Astrocyte of the cerebellum (primary cell): ENCODE measurements at places on chromosomes 13 and 19.
A peak's percentile ranks its signal among the peaks of the same experiment; 100 is the strongest.

DNA sequence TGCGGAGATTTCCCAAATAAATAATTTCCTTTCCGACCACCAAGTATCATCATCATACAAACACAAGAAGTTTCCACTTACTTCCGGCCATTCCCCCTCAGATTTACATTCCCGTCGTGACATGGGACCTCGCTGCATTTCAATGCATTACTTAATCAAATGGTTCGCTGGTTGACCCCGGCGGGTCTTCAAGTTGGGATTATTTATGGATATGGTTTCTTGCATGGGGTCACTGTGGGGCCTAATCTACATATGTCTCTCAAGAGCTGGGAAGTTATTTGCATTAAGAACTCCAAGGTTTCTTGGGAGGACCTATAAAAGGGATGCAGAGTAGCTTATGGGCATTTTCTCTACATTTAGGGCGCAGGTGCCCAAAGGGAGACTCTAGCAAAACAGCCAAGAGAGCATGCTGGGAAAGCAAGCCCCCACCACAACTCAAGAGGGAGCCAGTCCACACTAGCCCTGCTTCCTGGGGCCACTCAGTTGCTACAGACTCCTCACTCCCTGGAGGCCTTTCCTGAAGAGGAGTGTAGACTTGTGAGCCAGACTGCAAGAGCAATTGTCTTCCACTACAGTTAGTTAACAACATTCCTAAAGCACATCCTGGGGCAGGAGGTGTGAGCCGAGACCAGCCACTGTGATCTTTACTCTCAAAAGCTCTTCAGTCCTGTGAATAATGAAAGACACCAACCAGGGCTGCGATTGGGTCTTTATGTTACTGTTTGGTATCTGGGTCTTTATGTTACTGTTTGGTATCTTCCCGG is 125.3 kb downstream of the KATNAL1 start:
- no peak for DNase-seq

- no peak for DNase-seq
These were observed 331.3 kb downstream of the KLF5 start for GRCh38 chr13:73390100-73390499.

DNA sequence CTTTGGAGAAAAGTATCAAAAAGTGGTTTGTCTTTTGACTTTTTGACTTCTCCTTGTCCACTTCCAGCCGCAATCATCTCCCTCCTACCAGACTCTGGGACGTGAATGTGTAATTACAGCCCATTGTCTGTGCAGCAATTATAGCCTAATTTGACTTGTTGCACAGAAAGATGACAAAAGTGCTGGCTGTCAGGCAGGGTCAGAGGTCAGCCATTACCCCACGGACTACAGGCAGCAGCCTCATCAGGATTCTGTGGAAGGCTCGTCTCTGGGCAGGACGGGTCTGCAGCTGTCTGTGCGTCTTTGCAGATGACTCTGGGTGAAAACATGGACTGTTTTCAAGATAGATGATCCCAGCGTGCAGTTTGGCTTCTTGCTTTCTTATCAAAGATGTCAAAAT is 102.2 kb upstream of the EDNRB start:
- no peak for DNase-seq

GRCh38 chr13:75679459-75679858 is 43.3 kb downstream of the LMO7 start:
- no peak for DNase-seq

- peak; percentile 99 for DNase-seq
These were observed 167.1 kb downstream of the PCDH9 start for GRCh38 chr13:67063036-67063435.

GRCh38 chr19:19543640-19544039 is 5.6 kb downstream of the CILP2 start:
- DNase-seq: no peak

- DNase-seq: no peak
These were observed 114.9 kb downstream of the CRYL1 start for GRCh38 chr13:20410726-20411125.

DNA sequence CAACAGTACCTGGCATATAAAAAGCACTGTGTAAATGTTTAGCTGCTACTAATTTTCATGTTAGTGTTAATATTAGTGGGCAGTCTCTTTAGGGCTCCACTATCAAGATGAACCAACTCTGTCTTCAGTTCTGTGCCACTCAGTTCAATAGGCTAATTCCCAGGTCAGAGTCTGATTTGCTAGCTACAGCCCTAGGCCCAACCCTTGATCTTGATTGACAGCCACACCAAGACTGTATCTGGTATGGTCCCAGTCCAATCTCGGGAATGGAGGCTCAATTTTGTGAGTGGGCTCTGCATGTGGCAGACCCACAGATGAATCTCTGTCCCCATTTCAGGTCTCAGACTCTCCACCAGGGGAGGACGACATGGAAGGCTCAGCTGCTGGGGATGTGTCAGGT is 46.1 kb downstream of the MAP4K1 start:
- DNase-seq: no peak

GRCh38 chr13:50074843-50075242 is 59.6 kb downstream of the KCNRG start:
- DNase-seq: no peak

GRCh38 chr19:5586300-5587070 is 18.7 kb upstream of the TINCR start:
- DNase-seq: no peak

- DNase-seq: no peak
These were observed 5.3 kb downstream of the CCDC8 start for GRCh38 chr19:46407856-46408663.

- DNase-seq: no peak
These were observed 46.2 kb downstream of the ZNF557 start for GRCh38 chr19:7115721-7116120.

DNA sequence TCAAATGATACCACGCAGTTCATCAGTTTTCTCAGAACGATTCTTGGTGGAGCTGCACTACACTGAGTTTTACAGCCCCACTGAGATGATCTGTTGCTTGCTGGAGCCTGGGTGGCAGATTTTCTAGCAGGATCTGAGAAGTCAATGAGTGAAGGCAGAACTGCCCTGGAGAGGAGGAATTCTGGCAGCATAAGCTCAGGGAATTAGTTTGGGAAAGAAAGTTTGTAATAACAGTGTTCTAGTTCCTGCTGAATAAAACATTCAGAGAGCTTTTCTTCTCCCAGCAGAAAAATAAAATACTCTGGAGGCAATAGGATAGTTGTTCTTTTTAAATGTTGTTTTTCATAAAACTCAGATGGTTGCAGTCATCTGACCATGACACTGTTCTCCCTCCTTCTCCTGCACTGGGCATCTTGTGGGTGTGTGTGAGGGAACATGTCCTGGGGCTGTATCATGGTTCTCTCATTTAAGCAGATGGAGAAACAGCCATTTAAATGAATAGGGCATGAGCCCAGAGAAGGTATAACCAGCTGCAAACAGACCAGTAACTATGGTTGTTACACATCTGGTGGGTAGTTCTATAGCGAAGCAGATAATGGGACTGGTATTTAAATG is 29.6 kb downstream of the OLFM4 start:
- no peak for DNase-seq

- DNase-seq: no peak
These were observed 36.3 kb upstream of the FLT1 start for GRCh38 chr13:28531077-28531844.

- no peak for DNase-seq
These were observed 25.7 kb upstream of the PNMA8B start for GRCh38 chr19:46521241-46521868.

- DNase-seq: no peak
These were observed 25.9 kb downstream of the RCBTB2 start for GRCh38 chr13:48507021-48507420.

- DNase-seq: no peak
These were observed 9.9 kb downstream of the PPFIA3 start for GRCh38 chr19:49129238-49129583.

GRCh38 chr13:86201477-86201876 is 402.3 kb upstream of the SLITRK6 start:
- DNase-seq: no peak

DNA sequence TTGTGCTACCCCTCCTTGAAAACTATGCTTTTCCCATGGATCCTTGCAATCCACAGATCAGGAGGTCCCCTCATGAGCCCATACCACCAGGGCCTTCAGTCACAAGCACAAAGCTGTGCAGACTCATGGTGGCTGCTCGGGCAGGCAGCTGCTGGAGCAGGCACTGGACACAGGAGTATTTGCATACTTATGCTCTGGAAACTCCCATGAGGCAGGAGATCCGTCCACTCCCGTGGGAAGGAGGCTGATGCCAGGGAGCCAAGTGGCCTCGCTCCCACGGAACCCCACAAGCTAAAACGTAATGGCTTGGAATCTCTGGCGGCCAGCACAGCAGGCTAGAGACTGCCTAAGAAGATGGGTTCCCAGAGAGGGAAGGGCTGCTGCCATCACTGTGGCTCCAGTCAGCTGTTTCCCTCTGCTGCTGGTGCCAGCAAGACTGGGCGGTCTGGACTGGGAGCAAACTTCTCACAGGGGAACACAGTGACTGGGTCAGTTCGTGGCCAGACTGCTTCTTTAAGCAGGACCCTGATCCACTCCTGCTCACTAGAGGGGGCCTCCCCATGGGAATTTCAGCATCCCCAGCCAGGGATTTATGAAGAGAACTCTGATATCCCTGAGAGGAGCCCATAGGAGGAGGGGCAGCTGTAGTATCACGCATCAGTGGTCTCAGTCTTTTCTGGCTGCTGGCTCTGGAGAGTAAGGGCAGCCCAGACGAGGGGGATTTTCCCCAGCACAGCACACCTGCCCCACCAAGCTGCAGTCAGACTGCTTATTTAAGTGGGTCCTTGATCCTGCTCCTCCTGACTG is 370.3 kb upstream of the ATXN8OS start:
- DNase-seq: no peak

DNA sequence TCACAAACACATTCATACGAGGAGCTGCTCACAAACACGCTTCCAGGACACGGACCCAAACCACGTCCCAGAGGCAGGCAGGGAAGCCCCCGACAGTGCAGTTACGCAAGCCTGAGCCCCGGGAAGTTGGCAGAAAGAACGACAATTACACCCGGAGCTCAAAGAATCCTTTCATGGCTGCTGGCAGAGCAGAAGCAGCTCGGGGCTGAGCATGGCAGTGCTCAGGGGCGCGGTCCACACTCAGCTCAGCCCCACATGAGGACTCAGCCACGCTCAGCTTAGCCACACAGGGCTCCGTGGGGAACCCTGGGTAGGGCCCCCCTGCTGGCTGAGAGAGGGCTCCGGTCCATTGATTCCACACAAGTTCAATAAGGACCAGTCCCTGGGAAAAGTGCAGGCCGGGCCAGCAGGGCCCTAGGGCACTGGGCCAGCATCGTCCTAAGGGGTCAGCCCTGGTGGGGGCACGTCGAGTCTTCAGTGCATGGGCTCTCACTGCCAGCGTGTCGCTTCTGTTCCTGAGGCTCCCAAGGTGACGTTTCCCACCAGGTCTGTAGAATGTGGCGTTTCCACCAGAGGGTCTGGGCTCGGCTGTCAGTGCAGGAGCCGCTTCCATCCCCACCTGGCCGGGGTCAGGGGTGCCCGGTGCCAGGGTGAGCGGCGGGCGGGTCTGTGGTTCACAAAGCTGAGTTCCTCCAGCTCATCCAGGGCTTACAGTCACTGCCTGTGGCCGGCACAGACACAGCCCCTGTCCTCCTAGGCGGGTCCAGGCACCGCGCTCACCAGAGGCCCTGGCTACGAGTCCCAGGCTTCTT is 23.1 kb downstream of the GAS6 start:
- no peak for DNase-seq
